Stimulated activated CD4-positive, alpha-beta T cell treated with anti-CD3 and anti-CD28 coated beads, Interleukin-4, amount 100 ng/mL, for 4 hours (primary cell): ENCODE measurements at places on chromosomes 4 and X.
A peak's percentile ranks its signal among the peaks of the same experiment; 100 is the strongest.

GRCh38 chrX:108163333-108164082 is 71.9 kb downstream of the ATG4A start:
- DNase-seq = no peak

- DNase-seq = no peak
Measured at GRCh38 chrX:17844236-17844635, 16.9 kb downstream of the RAI2 start.

- peak; percentile 30 for DNase-seq
Measured at GRCh38 chr4:138870737-138871554, 144.6 kb upstream of the NOCT start.

- peak; percentile 63 for DNase-seq
Measured at GRCh38 chrX:41334363-41335197, 618 bp downstream of the DDX3X start.

GRCh38 chrX:72100051-72100755 is 31.5 kb downstream of the RTL5 start:
- DNase-seq = no peak

GRCh38 chrX:129786210-129786651 is 6.5 kb downstream of the SASH3 start:
- DNase-seq = no peak

DNA sequence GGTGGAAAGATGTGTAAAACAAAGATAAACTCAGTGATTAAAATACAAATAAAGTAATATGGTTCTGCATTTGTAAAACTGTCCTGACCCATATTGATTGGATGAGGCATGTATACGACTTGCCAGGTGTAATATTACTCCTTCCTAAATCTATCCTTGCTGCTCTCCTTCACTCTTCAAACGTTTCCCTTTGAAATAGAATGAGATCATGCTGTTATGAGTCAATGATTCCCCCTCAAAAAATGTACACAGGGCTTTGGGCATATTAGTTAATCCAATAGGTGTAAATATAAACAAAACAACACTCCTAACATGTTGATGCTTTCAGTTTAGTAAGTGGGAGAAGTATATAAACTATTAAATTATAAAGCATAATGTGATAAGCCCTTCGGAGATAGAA is 117.4 kb upstream of the GPM6A start:
- no peak for DNase-seq

DNA sequence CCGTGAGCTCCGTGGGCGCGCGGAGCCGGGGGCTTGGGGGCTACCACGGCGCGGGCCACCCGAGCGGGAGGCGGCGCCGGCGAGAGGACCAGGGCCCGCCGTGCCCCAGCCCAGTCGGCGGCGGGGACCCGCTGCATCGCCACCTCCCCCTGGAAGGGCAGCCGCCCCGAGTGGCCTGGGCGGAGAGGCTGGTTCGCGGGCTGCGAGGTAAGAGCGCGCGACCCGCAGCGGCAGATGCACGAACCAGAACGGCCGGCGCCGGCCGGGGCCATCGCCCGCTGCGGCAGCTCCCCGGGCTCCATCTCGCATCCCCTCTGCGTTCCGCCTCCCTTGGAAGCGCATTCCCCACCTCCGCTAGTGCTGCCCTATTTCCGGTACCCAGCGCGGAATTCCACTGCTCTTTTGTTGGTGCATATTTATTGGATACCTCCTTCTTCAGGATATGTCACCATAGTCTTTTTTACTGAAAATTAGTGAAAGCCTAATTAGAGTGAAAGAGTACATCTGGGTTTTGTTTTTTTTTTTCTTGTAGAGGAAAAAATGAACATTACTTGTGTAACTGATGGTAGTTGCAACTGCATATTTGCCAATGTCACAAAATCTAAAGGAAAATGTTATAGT is 797 bp downstream of the PKD2 start:
- peak; percentile 24 for DNase-seq

DNA sequence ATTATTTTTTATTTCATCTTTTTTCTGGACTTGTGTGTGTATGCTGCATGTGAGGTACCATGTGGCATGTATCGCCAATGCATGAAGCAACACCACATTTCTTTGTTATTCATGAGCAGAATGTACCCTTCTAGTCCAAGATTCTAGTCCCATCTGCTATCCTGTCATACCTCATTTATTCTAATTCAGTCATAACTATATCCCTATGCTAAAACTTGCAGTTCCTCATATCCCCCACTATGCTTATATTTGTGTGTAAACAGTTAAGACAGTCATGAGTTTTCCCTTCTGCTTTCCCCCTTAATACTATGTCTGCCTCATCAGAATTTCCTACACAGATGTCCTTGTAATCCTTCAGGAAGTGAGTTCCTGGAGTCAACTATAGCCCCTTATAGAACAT is 19.7 kb downstream of the OCRL start:
- DNase-seq = no peak

DNA sequence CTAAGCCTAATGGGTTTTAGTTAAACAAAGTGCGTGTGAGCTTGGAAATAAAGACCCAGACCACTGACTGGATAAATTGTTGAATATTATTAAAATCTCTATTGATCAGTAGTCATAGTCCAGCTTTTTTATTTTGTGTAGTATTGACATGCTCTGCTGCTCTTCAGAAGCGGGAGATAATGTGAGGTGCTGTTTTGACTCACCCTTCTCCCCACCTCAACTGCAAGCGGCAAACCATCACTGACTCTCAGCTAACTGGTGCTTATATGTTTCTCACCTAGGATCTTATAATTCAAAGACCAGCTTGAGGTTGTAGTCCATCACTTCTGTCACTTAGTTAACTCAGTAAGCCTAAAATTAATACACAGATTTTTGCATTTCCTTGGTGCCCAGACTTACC is 72.2 kb downstream of the COMMD8 start:
- no peak for DNase-seq

DNA sequence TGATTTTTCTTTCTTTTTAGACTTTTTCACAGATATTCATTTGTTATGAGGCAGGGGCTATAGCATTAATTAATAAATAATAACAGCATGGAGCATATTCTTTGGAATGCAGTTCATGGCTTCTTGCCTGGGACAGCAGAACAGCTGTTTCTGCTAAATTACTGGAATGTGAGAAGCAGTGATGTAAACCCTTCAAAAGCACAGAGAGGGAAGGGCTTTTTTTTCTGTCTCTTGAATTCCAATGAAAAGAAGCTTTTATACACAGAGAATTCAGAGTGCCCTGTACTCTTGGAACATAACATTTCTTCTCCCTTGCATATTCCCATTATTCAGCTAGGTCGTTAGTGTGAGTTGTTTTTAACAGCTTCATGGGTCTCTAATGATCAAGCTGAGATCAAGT is 28.5 kb upstream of the ANK2 start:
- no peak for DNase-seq

GRCh38 chr4:48718818-48719465 is 61.1 kb downstream of the FRYL start:
- DNase-seq = no peak

GRCh38 chr4:141501931-141502330 is 134.5 kb upstream of the IL15 start:
- DNase-seq = no peak

DNA sequence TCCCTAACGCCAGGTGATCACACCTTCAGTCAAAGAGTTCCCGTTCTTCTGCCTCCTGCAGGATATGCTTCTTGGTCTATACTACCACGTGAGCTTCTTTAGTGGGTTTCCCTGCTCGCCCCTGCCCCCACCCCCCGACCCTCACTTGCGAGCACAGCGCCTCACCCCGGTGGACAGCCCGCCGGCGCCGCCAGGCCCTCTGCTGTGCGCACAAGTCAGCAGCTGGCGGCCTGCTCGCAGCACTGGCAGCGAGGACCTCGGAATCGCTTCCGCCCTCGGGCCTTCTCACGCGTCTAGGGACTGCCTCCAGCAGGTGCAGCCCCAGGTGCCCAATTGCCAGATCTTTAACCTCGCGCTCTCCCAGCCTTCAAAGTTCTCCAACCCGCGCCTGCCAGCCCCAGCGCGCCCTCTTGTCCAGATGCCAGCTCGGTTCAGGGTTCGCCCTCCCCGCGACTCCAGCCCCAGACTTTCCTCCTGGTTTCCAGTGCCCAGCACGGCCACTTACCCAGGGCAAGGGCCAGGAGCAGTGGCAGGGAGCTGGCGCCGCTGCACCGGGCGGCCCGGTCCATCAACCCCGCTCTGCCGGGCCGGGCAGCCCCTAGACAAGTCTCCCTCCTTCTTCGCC is 454 bp downstream of the BTC start:
- DNase-seq = no peak

DNA sequence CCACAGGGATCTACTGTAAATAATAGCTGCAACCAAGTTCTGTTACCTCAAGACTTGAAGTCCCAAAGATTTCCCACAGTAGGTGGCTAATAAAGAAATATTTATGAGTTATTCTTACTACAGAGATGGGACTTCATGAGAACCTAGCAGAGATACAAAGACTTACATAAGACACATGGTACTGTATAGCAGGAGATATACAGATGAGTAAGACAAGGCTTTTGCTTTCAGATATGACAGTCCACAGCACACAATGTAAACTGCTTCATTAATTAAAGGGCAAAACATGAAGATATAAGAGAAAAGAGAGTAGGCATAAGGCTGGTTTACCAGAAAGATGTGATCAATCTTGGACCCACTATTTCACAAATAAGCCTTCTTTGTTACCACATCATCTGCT is 6.6 kb downstream of the ANKRD17 start:
- no peak for DNase-seq

GRCh38 chrX:120311727-120312063 is 434 bp upstream of the TMEM255A start:
- DNase-seq = no peak

- DNase-seq = no peak
Measured at GRCh38 chr4:141246683-141247429, 26.2 kb downstream of the ZNF330 start.

GRCh38 chr4:112312610-112313239 is 15.6 kb downstream of the ALPK1 start:
- DNase-seq = no peak

GRCh38 chrX:10166248-10166716 is 9.5 kb downstream of the CLCN4 start:
- DNase-seq = no peak

DNA sequence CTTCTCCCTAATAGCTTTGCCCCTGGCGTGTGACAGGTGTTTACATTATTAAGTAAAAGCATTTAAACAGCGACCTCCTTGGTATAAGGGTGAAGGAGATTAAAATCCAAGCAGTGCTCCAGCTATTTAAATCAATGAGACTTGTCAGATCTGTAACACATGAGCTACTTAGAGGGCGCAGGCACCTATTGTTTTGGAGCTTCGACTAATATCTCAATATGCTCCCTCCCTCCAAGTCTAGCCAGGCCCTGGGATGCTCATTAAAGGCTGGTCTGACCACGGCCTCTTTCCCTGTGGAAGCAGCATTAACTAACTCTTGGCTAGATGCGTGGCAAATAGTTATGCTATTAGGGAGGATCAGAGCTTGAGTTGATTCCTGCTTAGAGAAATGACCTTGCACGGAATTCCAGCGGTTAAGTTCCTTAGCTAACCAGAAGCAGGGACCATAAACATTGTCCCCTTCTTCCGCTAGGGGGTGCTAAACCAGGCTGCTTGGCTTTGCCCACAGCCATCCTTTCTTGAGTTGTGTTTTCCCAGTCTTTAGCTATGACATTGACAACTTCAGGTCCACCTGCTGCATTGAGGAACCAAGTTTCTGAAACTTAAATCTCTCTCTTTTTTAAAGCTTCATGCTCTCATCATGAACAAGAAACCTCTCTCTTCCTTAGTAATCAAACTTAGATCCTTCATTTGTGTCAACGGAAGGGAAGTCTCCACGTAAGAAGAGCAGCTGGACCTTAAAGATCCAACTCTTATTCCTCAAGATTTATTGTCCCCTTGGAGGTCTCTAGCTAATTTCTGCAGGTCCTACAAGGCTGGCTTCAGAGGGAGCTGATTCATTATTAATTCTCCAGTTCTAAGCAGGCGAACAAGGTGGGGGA is 80.7 kb upstream of the IGFBP7 start:
- DNase-seq = no peak

DNA sequence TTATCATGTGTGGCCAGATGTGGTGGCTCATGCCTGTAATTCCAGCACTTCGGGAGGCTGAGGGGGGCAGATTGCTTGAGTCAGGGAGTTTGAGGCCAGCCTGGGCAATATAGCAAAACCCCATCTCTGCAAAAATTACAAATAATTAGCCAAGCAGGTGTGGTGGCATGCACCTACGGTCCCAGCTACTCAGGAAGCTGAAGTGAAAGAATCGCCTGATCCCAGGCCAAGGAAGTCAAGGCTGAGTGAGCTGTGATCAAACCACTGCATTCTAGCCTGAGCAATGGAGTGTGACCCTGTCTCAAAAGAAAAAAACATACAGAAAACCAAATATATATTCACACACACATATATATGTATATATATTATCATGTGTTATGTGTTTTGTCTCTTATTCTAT is 15.0 kb downstream of the APELA start:
- DNase-seq = no peak

- no peak for DNase-seq
Measured at GRCh38 chrX:31652650-31653049, 580.8 kb upstream of the FTHL17 start.

DNA sequence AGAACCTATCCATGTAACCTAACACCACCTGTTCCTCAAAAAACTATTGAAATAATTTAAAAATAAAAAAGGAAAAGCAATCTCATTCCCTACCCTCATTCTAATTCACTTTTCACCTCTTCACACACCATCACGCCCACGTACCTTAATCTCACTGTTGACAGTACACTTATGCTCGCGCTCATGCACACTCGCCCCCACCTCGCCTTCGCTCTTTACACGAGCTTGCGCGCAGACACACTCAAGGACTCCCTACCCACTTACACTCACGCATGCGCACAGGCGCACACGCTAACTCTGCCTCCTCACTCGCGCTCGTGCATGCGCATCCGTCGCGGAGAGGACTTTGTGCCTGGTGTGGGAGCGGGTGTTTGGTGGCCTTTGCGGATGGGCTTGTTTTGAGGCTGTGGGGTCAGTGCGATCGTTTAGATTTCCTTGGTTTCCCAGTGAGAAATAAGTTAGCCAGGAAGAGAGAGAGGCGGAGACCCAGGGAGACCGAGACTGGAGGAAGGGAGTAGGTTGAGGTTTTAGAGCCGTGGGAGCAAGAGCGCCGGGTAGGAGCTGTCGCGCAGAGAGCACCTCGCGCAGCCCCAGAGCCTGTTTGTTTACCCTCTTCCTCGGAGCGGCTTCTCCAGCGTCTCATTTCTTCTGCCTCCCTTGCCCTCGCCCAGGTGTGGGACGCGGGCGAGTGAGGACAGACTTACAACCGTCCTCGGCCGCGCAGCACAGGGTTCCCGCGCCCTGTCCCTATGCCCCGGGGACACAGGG is 8.1 kb upstream of the GSX2 start:
- peak; percentile 75 for DNase-seq

GRCh38 chr4:88908521-88908920 is 148.5 kb downstream of the FAM13A start:
- DNase-seq = no peak

DNA sequence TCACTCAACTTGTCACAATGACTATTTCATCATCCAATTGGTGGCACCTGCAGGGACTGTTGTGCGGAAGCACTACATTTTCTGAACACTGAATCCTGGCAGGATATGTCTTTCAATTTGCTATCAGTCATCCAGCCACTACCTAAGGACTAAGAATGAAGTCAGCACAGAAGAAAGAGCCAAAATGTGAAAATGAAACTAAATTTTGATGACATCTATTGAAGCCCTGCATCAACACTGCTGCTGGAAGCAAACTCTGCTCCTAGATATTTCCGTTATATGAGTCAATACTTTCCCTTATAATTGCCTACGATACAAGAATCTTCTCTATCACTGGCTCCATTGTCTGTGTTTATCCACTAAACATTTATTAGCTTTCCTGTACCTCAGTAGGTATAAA is 917.9 kb downstream of the RAPGEF2 start:
- no peak for DNase-seq

GRCh38 chrX:23754664-23755063 is 11.6 kb upstream of the ACOT9 start:
- DNase-seq = no peak

- no peak for DNase-seq
Measured at GRCh38 chr4:89619206-89619962, 217.6 kb downstream of the SNCA start.
